ENCODE measurements at places on chromosomes 1 and 21.

DNA sequence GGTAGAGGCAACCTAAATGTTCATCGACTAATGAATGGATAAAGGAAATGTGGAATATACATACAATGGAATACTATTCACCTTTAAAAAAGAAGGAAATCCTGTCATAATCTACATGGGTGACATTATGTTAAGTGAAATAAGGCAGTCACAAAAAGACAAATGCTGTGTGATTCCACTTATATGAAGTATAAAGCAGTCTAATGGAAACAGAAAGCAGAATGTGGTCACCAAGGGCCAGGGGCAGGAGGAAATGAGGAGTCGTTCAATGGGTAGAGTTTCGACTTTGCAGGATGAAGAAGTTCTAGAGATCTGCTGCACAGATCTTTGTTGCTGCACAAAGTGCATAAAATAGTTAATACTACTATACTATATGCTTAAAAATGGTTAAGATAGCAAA is 7.8 kb downstream of the DIPK1A start:
- peak; percentile 90 for DNase-seq

- DNase-seq, result no peak
These were observed 13.8 kb downstream of the LRRC39 start for GRCh38 chr1:100164216-100164615.

- no peak for DNase-seq
These were observed 272.1 kb downstream of the FAM72C start for GRCh38 chr1:143699731-143700130.

GRCh38 chr1:210330279-210330866 is 1.7 kb downstream of the HHAT start:
- no peak for DNase-seq

DNA sequence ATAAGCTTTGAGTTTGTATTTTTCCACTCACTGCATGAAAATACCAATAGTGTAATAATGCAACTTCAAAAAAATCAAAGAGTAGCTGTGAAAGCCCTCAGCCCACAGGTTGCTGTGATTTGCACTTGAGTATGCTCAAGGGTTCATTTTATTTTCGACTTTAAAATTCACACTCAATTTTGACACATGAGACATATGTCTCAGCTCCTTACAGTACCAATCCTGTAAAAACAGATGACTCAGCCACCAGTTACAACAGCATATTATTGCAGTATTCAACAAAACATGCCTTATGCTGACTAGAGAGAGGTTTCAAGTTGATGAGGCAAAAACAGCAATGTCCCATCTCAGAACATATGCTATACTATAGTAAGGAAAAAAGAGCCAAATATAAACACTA is 66.1 kb downstream of the CYYR1 start:
- no peak for DNase-seq

GRCh38 chr1:45385302-45385701 is 45.1 kb upstream of the MUTYH start:
- no peak for DNase-seq

GRCh38 chr1:46790446-46791101 is 8.3 kb upstream of the CYP4B1 start:
- DNase-seq, result no peak

DNA sequence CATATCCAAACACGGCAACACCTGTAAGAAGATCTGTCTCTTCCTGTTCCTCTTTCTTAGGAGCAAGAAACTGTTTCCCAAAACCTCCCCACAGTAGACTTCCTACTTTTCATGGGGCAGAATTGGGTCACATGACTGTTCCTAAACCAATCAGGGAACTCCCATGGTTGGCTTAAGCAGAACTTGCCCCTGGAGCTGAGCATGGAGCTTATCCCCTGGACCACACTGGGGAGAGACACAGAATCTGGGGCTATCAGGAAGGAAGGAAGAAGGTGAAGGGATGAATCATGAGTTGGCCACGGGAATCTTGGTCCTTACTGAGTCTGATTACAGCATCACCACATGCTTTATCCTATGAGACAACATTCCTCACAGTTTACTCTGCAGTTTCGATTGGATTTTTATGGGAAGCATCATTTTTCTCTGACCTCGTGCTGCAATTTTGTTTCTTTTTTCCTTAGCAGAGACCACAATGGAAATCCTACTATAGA is 81.8 kb downstream of the CDC7 start:
- DNase-seq, result no peak

GRCh38 chr1:197692965-197693364 is 82.3 kb downstream of the DENND1B start:
- peak; percentile 18 for DNase-seq

GRCh38 chr1:246708166-246708565 is 16.0 kb upstream of the SCCPDH start:
- no peak for DNase-seq

DNA sequence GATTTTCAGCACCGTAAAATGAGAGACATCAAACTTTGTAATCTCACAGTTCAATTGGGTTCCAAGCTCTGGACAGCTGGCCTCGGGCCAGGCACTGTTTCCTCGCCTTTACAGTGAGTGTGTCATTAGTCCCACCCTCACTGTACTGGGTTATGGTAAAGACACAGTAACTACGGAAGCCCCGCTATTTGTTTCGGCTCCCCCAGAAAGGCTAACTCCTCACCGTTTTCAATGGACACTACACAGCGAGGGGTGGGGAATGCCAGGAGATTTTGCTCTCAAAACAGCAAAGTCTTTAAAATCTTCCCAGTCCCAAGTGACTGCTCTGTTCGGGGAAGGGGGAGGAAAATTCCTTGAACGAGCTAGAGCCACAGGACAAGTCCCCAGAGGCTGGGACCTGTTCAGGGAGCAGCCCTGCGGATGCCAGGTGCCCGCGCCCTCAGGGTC is 757 bp upstream of the SPSB1 start:
- no peak for DNase-seq

GRCh38 chr21:29233611-29234540 is 64.8 kb upstream of the BACH1 start:
- DNase-seq, result peak; percentile 91

- peak; percentile 29 for DNase-seq
These were observed at the start of gene LCE1E for GRCh38 chr1:152786077-152786476. LCE1E (plus strand) TSS chr1:152786257; CDS start chr1:152787300, 1,043 bp downstream.

DNA sequence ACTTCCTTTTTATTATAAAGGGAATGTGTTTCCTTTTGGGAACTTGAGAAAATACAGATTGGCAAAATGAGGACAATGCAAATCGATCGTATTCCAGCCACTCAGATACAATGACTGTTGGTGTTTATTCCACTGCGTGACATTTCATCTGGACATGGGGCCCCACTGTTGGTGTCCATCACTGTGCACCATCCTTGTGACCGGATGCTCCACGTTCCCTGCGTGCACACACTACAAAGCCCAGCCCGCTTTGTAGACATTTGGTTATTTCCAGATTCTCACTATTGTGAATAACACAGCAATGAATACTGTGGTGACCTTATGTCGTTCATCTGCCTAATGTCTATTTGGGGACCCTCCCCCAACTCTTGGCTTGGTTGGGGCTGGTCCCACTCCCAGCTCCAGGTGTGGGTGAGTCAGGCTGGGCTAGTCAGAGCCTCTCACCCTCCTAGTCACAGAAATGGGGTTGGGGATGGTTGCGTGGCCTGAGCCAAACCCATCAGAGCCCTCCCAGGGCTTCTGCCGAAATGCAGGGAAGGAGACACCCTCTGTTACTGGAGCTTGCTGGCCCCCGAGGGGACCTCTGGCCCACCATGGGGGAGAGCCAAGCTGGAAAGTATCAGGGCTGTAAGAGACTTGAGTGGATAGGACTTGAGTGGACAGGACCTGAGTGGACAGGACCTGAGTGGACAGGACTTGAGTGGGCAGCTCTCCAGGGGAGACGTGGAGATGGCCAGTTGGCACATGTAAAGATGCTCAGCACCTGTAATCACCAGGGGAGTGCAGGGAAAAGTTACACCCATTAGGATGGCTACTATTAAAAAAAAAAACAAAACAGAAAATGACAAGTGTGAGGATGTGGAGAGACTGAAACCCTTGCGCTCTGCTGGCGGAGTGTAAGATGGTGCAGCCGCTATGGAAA is 57.1 kb upstream of the ADARB1 start:
- no peak for DNase-seq

GRCh38 chr1:64470665-64471217 is 812 bp downstream of the CACHD1 start:
- peak; percentile 7 for DNase-seq

DNA sequence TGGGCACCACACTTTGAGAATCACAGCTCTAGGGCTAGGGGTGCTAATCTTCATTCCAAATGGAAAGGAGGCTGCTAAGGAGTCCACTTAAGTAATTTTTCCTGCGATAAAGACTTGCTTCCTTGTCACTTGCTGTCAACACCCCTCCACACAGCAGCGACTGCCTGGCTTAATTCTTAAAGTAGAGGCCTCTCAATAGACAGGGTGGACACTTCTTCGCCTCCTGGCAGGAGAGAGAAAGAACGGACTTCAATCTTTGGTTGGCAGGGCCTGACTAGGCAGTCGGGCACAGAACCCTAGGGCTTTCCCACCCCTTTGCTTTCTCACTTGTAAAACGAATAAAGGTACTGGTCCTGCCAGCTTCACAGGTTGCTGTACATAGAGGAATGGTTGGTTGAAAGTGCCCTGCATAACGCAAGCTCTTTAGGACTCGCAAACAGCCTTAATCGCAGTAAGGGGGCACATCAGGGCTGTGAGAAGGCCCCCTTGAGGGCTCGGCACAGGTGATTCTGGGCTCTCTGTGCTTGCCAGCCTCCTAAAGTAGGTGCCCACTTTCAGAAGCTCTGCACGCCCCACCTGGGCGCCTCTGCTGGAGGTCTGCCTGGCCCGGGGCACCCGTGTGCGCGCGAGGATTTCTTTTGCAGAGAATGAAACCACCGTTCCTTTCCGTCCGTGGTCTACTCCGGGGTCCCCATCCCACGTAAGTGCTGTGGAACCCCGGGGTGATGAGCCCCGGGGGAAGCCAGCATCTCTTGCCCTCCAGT is 47.6 kb upstream of the CD34 start:
- DNase-seq, result no peak

DNA sequence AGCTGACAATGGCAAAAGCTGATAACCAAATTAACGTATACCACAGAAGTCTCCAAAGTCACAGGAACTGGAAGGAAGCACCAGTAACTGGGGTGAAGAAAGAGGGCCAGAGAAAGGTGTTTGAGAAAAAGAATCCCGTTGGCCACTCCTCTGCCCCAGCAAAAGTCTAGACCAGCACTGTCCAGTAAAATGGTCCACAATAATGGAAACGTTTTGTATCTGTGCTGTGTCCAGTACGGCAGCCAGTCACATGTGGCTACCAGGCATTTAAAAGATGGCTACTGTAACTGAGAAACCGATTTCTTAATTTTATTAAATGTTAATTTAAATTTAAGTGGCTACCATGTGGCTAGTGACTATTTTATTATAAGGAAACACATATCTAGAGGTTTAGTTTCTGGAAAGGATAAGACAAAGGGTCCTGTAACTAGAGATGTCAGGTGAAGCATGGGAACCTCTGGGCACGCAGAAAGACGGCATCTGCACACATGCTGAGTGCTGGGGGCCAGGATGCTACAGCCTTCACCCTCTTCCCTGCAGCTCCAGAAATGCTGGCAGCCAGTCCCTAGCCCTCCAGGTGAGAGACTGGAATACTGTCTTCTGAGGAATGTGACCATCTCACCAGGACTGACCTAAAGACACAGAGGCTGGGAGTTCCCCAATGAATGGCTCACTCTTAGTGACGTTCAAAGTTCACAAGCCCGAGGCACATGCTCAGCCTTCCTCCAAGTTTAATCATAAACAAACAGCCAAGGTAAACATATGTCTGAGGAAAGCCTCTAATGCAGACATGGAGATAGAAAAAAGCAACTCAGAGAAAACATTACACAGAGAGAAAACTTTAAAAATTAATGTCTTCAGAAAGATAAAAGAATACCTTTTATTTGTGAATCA is 50.7 kb downstream of the JAK1 start:
- no peak for DNase-seq

DNA sequence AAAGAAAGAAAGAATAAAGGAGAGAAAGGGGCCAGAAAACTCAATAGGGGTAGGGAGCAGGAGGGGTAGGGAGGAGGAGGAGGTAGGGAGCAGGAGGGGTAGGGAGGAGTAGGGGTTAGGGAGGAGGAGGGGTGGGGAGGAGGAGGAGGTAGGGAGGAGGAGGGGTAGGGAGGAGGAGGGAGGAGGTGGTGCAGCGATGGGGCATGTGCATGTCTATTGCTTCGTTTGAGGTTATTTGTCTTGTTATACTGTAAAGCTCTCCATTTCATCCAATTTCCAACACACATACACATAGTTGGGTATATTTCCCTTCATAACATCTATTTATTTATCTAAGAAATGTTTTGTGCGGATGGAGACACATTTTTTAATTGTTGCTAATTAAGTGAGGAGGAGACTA is 19.7 kb downstream of the RGS1 start:
- no peak for DNase-seq

DNA sequence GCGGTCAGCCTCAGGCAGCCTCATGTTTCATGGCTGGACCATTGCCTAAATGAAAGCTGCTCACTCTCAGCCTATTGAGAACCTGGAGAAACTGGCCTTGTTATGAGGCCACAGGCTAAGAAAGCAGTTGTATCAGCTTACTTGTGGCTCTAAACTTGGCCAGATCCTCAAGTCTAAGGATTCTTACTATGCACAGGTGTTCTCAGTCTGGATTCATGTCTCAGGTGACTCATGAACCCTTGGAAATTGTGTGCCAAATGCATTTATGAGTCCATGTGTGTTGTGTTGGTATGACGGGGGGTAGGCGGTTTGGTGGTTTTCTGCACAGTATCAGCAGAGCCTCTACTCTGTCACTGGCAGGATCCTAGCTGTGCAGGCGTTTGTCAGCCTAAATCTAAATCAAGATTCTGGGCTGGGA is 90.4 kb downstream of the ROR1 start:
- DNase-seq, result no peak

- DNase-seq, result no peak
These were observed 90.0 kb downstream of the PAPPA2 start for GRCh38 chr1:176552999-176553398.

DNA sequence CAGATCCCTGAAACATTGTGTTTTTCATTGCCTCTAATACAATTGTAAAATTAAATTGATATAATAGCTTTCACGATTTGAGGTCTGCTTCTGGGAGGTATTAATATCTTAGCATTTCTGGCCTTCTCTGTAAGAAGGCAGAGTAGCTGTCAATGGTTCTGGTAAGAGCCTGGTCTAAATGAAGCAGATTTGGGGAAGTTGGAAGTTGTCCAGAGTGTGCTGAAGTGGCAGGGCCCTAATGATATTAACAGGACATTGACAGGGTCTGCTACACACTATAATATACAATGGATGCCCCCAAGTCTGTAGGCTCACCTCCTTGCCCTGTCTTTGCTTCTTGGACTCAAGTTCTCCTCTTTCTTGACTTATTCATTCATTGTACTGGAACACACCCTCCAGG is 99.5 kb downstream of the C4BPA start:
- DNase-seq, result no peak

DNA sequence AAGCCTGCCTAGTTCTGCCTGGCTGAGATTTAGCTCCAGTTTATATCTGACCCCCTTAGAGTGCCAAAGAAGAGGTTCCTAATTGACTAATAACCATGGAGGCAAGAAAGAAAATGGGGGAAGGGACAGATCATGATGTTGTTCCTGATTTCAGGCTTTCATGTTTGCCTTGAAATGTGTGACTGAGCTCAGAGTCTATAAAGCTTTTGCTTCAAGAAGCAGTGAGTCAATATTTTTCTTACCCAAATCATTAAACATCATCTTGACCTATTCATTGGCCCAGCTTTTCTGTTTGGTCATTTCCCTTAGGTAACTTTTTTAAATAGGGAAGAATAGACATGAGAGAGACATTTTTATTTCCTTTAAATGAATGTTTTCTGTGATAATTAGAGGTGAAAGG is 55.9 kb downstream of the HHAT start:
- no peak for DNase-seq
